Left kidney (tissue), 8 donors: ENCODE measurements at places on chromosomes 1 and 21. TPM values are rescaled to one million over a fixed set of nuclear protein-coding genes. Genes with fewer than 3 reads are reported as not detected.

The SLC30A10 gene
- polyA plus RNA-seq: 0.23 TPM

The GJB5 gene
- polyA plus RNA-seq: 0.20 TPM

The CFHR2 gene
- not detected for polyA plus RNA-seq

The FCGR3B gene
- not detected for polyA plus RNA-seq

The PLD5 gene
- 1.2 TPM for polyA plus RNA-seq

The LCA5L gene
- polyA plus RNA-seq: 7.0 TPM

The KDF1 gene
- 7.5 TPM for polyA plus RNA-seq

The FMO4 gene
- 28.2 TPM for polyA plus RNA-seq

The ARMH1 gene
- 7.3 TPM for polyA plus RNA-seq

The LCE1A gene
- not detected for polyA plus RNA-seq

The NFASC gene
- polyA plus RNA-seq: 34.4 TPM

The TNFRSF9 gene
- 0.13 TPM for polyA plus RNA-seq

The NR5A2 gene
- polyA plus RNA-seq: 2.0 TPM

The GJA5 gene
- polyA plus RNA-seq: 16.3 TPM

The EXTL2 gene
- 74.6 TPM for polyA plus RNA-seq

The B3GALT2 gene
- 13.8 TPM for polyA plus RNA-seq

The ASPM gene
- polyA plus RNA-seq: 38.6 TPM

The ZBTB37 gene
- 13.8 TPM for polyA plus RNA-seq

The HSPB7 gene
- 2.5 TPM for polyA plus RNA-seq

The SERPINC1 gene
- polyA plus RNA-seq: 0.28 TPM

The CDKN2C gene
- polyA plus RNA-seq: 12.4 TPM

The SYTL1 gene
- 7.6 TPM for polyA plus RNA-seq

The RNF186 gene
- polyA plus RNA-seq: 0.25 TPM

The ACTA1 gene
- polyA plus RNA-seq: 1.9 TPM

The VANGL1 gene
- polyA plus RNA-seq: 16.8 TPM

The PTPRF gene
- polyA plus RNA-seq: 240 TPM

The CAPN8 gene
- polyA plus RNA-seq: 2.3 TPM

The FNDC5 gene
- 44.6 TPM for polyA plus RNA-seq
